G401 (cell line): ENCODE measurements at places on chromosomes 7 and 10.

DNA sequence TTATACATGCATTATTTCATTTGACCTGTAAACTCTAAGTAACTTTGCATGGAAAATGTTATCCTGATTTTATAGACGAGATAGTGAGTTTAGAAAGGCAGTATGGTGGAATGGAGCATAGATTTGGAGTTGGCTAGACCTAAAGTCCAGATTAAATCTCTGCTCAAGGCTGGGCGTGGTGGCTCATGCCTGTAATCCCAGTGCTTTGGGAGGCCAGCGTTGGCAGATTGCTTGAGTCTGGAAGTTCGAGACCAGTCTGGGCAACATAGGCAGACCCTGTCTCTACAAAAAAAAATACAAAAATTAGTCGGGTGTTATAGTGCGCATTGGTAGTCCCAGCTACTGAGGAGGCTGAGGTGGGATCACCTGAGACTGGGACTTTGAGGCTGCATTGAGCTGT lies 9.4 kb downstream of the PTEN start:
- DNase-seq = no peak

DNA sequence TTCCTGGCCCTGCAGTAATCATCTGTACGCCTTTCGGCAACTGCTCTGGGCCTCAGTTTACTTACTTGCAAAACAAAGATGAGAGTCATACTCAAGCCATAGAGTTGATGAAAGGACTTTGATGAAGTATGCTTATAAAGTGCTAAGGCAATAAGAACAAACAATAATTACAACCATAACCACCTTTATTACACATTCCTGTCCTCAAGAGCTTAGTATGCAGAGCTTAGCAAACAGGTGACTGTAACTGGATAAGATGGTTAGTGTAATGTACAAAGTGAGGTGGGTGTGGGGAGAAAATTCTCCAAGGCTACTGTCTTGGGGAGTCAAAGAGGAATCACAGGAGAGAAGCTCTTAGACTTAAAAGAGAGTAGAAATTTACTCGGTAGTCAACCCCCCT lies 117.0 kb upstream of the AFAP1L2 start:
- DNase-seq = no peak

DNA sequence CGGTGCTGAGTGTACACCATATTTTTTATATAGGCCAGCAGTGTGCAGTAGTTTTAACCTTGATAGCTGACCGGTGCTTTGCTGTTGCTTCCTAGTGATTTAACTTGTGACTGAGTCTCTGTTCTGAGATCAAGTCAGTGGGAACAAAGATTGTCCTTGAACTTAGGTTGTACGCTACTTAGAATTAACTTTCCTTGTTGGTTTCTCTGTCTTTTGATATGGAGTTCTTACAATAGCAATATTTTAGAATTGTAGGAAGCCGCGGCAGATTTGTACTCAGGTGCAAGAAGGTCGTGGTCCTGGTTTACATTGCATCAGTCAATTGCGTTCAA lies 1.3 kb downstream of the DDX21 start:
- no peak for DNase-seq

DNA sequence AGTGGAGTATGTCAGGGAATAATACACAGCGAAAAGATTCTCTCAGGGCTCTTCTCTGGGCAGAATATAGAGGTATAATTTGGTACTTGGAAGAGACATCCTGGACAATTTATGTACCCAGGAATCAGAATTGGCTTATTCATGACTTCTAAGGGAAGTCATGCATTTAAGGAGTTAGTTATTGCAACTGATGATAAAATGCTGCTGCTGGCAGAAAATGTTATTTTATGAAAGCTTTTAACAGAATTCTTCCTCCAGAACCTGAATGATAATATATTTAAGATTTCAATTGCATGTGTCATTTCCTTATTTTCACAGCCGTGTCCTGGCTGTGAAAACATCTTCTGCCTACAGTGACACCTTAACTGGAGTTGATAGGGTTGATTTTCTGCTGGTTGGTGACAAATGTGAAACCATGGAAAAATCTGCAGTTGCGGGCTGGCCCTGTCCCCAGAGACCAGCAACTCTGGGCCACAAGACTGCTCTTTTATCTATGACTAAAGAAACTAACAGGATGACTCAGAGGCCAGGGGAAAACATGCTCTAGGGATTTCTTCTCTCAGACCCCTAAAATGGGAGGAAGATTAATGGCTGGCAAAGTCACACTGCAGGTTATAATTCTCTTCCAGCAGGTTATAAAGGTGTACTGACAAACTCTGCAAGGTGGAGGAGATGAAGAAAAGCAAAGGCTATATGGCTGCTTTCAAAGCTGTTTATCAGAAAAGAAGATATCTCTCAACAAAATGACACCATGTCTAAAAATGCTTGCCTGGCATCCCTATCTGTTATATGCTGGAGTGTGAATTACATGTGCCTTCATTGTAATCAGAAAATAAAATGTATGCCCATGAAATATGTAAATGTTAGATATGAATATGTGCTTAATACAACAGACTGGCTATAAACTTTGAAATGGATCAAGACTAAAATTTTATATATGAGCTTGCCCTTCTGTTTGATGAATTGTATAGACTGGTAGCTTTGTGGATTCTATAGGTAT lies 12.1 kb upstream of the TRUB1 start:
- no peak for DNase-seq

- no peak for DNase-seq
These were observed 1.2 kb upstream of the SRRT start for GRCh38 chr7:100873599-100874299.

DNA sequence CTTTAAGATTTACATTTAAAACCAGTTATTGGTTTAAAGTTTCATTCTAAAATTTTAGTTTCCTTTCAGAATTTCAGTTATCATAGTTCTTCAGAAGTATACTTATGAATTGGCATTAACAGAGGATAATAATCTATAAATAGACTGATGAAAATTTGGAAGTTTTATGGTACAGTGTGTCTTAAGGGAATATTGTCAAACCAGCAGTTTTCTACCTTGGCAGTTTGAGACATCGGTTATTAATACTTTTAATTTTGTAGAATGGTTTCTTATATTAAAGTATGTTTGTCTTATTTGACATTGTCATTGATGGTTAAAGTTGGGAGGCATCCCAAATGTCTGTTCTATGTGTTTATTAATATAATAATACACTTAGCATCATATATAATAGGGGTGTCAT lies 2.0 kb downstream of the AHR start:
- no peak for DNase-seq

DNA sequence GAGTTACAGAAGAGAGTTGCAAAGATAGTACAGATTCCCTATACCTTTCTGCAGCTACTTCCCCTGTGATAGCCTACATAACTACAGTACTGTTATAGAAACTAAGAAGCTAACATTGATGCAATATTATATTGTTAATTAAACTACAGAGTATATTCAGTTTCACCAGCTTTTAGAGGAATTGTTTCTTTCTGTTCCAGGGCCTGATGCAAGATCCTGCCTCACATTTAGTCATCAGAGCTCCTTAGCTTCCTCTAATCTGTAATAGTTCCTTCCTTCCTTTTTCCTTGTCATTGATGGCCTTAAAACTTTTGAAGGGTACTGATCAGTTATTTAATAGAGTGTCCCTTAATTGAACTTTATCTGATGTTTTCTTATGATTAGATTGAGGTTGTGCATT lies 56.8 kb downstream of the SDHAF3 start:
- DNase-seq = no peak

GRCh38 chr7:156380261-156380660 lies 260.3 kb upstream of the RNF32 start:
- DNase-seq = no peak

DNA sequence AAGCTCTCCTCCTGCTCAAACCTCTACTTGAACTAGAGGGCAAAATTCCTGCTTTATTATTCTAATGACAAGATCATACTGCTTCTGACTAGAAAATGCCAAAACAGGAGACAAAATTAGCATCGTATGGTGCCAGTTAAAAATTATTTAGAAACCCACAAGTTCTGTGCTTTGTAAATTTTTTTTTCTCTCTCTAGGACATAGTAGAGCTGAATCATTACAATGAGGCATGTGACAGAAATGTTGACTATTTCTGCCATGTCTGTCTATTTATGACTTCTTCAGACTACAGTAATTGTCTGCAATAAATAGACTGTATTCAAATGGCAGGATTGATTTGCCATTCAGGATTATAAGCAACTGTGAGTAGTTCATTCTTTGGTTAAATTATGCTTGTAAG lies 335.8 kb downstream of the PRPF18 start:
- no peak for DNase-seq

- DNase-seq = no peak
These were observed 23.5 kb upstream of the PANK1 start for GRCh38 chr10:89668386-89669071.

- DNase-seq = no peak
These were observed 1085.9 kb downstream of the GATA3 start for GRCh38 chr10:9140373-9140772.

DNA sequence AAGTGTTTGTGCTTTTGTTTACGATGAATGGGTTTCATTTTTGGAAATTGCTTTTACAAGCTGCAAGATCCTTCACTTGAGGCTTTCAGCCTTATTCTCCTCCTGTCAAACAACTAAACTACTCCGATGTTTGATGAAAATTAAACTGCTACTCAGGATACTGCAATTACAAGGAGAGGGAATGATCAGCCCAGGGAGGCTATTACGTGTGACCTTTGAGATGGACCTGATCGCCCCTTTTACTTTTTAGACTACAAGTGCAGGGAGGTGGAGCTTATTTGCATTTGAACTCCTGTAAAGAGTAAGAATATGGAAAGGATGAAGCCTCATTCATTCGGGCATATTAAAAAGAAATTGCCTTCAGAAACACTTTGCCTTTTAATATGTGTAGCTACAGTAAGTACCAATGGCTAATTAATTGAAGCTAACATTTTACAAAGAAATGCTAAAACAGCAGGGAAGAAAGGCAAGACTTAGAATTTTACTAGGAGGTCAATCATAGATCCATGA lies 219.1 kb downstream of the PHTF2 start:
- peak; percentile 16 for DNase-seq

DNA sequence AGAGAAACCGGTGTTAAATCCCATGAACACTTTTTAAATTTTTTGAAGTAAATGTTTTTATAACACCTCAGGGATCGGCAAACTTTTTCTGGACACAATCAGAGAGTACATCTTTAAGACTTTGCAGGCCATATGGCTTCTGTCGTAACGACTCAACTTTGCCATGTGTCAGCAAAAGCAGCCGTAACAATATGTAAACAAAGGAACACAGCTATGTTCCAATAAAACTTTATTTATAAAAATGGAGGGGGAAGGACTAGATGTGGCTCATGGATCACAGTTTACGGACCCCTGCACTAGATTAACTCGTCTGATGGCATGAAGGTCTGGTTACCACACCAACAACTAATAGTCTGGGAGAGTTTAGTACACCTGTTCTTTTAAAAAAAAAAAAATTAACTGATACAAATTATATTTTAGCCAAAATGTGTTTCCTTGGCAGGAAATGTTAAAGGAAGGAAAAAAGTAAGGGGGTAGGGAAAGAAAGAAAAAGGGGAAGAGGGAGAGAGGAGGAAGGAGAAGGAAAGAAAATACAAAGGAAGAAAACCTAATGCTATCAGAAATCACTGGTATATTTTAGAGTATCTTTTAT lies 50.2 kb downstream of the ABI1 start:
- DNase-seq = no peak

- peak; percentile 52 for DNase-seq
These were observed at the start of gene DLG5 for GRCh38 chr10:77926566-77927401. DLG5 (minus strand) TSS chr10:77926755; CDS start chr10:77926520, 235 bp downstream.

DNA sequence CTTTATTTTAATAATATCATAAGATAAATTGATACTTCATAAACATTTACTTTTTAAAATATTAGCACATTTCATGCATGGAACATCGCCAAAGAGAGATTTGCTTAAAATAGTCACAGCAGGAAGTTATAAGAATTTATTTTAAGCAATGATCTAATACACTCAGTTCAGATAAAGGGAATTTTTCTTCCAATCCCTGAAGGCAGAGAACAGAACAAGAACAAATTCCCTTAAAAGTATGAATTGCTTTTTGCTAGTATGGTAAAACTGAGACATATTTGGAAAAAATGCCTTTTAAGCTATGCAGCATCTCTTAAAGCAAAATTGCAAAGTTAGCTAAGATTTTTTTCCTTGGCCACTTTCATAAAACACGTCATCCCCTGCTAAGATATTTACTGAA lies 91.0 kb downstream of the SEMA3D start:
- DNase-seq = no peak

GRCh38 chr7:136956232-136956631 lies 87.8 kb downstream of the CHRM2 start:
- DNase-seq = no peak

GRCh38 chr7:97179454-97180104 lies 62.1 kb downstream of the SDHAF3 start:
- peak; percentile 65 for DNase-seq

- DNase-seq = no peak
These were observed 9.9 kb upstream of the ACSL5 start for GRCh38 chr10:112363696-112364688.

GRCh38 chr10:129846991-129847391 lies 117.1 kb downstream of the EBF3 start:
- DNase-seq = no peak

GRCh38 chr10:533186-533585 lies 156.3 kb downstream of the DIP2C start:
- no peak for DNase-seq

GRCh38 chr7:148830897-148831692 lies 53.0 kb downstream of the EZH2 start:
- no peak for DNase-seq

GRCh38 chr10:63798599-63799498 lies 277.6 kb downstream of the REEP3 start:
- DNase-seq = no peak

GRCh38 chr7:27560706-27561235 lies 101.9 kb downstream of the HIBADH start:
- no peak for DNase-seq

DNA sequence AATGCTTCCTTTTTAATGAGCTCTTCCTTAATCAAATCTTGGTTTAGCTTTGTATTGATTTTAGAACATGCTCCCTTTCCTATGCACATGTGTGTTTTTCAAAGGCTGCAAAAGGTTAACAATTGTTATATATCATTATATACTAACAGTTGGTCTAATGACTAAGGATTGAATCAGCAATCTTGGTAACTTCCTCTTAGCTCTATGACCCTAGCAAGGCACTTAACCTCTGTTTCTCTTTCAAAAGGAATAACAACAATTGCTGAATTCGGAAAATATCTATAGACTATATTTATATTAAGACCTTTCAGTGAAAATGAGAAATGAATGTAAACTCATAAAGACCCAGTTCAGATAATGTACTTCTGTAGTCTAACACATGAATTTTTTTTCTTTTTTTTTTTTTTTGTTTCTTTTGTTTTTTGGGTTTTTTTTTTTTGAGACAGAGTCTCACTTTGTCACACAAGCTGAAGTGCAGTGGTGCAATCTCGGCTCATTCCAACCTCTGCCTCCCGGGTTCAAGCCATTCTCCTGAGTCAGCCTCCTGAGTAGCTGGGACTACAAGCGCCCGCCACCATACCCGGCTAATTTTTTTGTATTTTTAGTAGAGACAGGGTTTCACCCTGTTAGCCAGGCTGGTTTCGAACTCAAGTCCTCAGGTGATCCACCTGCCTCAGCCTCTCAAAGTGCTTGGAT lies 48.8 kb downstream of the HOXA1 start:
- DNase-seq = no peak

- DNase-seq = no peak
These were observed 918.1 kb upstream of the POT1 start for GRCh38 chr7:125847692-125848091.
